Kidney (tissue), 22 donors: ENCODE measurements at places on chromosomes 7 and 10. TPM values are rescaled to one million over a fixed set of nuclear protein-coding genes. Genes with fewer than 3 reads are reported as not detected.
A peak's percentile ranks its signal among the peaks of the same experiment; 100 is the strongest.

GRCh38 chr10:116490028-116490662, 55.6 kb upstream of the PNLIP start:
- H3K36me3 ChIP-seq: no peaks in the 10 kb centered on the region
- no peaks in the 10 kb centered on the region for H3K27me3 ChIP-seq
- no peak overlapping the region for H3K4me3 ChIP-seq
- no peaks in the 10 kb centered on the region for H3K4me1 ChIP-seq

DNA sequence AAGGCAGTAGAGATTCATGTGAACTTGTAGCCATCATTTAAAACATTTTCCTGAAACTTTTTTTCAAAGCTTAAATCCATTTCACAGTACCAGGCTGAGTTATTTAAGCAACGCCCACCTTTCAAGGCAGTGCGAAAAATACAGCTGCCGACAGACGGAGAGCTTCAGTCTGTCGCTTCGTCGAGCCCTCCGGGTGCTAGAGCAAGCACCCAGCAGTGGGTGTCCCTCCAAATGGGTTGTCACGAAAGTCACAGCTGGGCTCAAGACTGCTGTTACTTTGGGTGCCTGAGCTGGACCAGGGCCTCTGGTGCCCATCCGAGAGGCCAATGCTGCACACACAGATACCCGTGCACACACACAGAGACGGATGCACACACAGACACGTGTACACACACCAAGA, 135.6 kb downstream of the TCERG1L start:
- no peaks in the 10 kb centered on the region for H3K36me3 ChIP-seq
- no peaks in the 10 kb centered on the region for H3K27me3 ChIP-seq
- H3K4me3 ChIP-seq: no peak overlapping the region

DNA sequence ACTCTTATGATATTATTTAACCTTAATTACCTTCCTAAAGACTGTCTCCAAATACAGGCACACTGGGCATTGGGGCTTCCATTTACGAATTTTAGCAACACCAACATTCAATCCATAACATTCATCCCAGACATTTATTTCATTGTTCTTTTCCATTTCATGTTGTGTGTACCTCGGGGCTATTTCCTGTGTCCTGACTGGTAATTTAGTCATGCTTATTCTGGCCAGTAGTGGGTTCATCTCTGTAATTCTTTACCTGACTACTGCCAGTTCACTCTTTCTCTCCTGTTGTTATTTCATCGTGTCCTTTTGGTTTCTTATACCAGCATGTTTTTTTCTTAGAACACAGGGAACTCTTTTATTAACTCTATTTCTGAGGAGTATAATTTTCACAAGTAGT, 225.7 kb downstream of the PLXDC2 start:
- H3K27me3 ChIP-seq: no peaks in the 10 kb centered on the region
- no peak overlapping the region for H3K27ac ChIP-seq
- no peak overlapping the region for H3K4me3 ChIP-seq
- no peaks in the 10 kb centered on the region for H3K4me1 ChIP-seq
- DNase-seq: no peak

- no peak for DNase-seq
- no peaks in the 10 kb centered on the region for H3K27me3 ChIP-seq
- H3K4me3 ChIP-seq: no peak overlapping the region
- no peak overlapping the region for H3K27ac ChIP-seq
Measured at GRCh38 chr10:9311702-9312499, 1257.4 kb downstream of the GATA3 start.

LIPN gene
- 0.41 TPM for total RNA-seq

DNA sequence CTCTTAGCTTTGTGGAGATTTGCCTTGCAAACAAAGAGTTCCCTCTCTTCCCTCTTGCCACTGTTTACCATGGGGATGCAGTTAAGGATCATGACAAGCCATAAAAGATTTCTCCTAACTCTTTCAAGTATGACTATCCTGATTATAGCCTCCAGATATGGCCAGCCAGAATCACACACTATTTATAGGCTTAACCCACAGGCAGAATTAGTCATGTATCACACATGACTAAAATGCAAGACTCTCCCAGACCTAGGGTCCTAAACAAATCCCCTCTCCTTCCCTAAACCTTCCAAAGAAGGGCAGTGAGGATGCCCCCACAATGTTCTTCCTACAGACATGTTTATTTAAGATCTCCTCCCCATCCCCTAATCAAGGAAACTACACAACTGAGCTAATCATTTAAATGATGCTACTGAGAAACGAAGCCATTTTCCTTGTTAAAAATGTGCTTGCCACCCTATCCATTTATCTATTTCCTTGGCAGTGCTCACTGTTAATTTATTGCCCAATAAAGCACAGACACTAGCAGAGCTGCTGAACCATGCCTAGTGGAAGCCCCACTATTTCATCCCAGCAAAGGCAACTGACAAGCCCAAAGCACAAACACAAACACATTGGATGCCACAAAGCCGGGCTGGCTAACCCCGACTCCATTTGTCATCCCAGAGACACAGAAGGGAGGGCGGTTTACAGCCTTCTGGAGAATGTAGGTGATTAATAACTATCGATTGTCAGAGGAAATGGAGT, 363.4 kb downstream of the KCNMA1 start:
- H3K36me3 ChIP-seq: no peaks in the 10 kb centered on the region
- H3K27me3 ChIP-seq: no peaks in the 10 kb centered on the region
- H3K4me3 ChIP-seq: no peak overlapping the region

KIAA1217 gene
- total RNA-seq: 63.8 TPM

GRB10 gene
- 57.8 TPM for total RNA-seq

- no peaks in the 10 kb centered on the region for H3K4me1 ChIP-seq
- no peaks in the 10 kb centered on the region for H3K36me3 ChIP-seq
- DNase-seq: peak; percentile 1
- H3K27ac ChIP-seq: no peak overlapping the region
- H3K27me3 ChIP-seq: no peaks in the 10 kb centered on the region
Measured at GRCh38 chr7:50956522-50957155, 173.9 kb upstream of the GRB10 start.

LRMDA gene
- total RNA-seq: 23.2 TPM

DNA sequence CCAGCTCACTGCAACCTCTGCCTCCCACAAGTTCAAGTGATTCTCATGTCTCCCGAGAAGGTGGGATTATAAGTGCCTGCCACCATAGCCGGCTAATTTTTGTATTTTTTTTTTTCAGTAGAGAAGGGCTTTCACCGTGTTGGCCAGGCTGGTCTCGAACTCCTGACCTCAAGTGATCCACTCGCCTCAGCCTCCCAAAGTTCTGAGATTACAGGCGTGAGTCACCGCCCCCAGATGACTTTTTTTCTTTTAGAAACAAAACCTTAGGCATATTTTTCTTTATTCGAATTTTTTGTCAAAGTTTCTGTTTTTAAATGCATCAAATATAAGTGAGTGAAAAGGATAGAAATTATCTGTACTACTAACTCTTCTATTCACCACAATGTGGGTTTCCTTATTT, 113.1 kb downstream of the LRRC4 start:
- H3K27ac ChIP-seq: no peak overlapping the region
- H3K36me3 ChIP-seq: no peaks in the 10 kb centered on the region
- DNase-seq: no peak
- no peaks in the 10 kb centered on the region for H3K27me3 ChIP-seq
- H3K4me1 ChIP-seq: no peaks in the 10 kb centered on the region

PWWP2B gene
- total RNA-seq: 24.3 TPM

DNA sequence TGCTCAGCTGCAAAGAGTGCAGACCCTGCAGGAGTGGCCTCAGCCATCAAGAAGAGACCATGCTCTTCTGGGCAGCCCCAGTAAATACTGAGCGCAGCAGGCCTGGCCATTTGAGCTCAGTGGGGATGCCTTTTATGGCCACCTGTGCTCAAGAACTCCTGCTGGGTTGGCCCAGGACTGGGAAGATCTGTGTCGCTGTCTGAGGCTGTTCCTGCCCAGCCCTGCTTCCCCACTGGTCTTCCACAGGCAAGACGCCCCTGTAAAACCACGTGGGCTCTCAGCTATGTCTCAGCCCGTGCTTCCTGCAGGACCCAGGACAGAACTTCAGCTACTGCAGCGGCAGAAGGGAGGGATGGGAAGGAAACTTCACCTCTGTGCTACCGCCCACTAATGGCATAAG, 10.5 kb upstream of the PPIF start:
- no peaks in the 10 kb centered on the region for H3K36me3 ChIP-seq
- no peak overlapping the region for H3K27ac ChIP-seq
- no peaks in the 10 kb centered on the region for H3K4me1 ChIP-seq

GRCh38 chr10:102231357-102232318, 5.5 kb downstream of the ELOVL3 start:
- DNase-seq: no peak
- H3K27me3 ChIP-seq: peaks cover 6% of the 10 kb centered on the region
- H3K4me3 ChIP-seq: peak overlapping the region; percentile 44

SFRP4 gene
- total RNA-seq: 6.8 TPM

- H3K36me3 ChIP-seq: no peaks in the 10 kb centered on the region
- no peak overlapping the region for H3K27ac ChIP-seq
- no peaks in the 10 kb centered on the region for H3K4me1 ChIP-seq
- no peaks in the 10 kb centered on the region for H3K27me3 ChIP-seq
Measured at GRCh38 chr7:147894271-147894670, 696.3 kb upstream of the C7orf33 start.

DNA sequence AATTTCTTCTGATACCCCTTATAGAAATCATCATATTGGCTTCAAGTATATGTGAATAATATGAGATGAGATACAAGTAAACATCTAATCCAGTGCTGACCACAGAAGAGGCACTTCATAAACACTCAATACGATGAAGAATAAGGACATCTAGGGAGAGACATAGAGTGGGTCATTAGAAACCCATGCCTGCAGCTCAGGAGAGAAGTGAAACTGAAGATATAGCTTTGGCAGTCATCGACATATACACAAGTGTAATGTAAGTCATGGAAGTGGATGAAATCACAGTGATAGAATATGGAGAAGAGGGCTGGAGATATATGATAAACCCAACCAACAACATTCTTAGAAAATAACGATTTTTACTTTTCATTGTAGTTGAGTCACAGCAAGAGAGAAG, 665.0 kb downstream of the PARD3 start:
- no peak for DNase-seq
- no peak overlapping the region for H3K4me3 ChIP-seq
- no peak overlapping the region for H3K27ac ChIP-seq
- H3K36me3 ChIP-seq: no peaks in the 10 kb centered on the region
- no peaks in the 10 kb centered on the region for H3K27me3 ChIP-seq
